ENCODE measurements at places on chromosomes 5 and 9.
A peak's percentile ranks its signal among the peaks of the same experiment; 100 is the strongest.

- DNase-seq: no peak
Observed at GRCh38 chr9:89774858-89775370, 170.1 kb downstream of the GADD45G start.

GRCh38 chr9:306907-307306 lies 92.2 kb downstream of the DOCK8 start:
- DNase-seq: peak; percentile 61

GRCh38 chr5:4319478-4320128 lies 724.0 kb downstream of the IRX1 start:
- DNase-seq: no peak

DNA sequence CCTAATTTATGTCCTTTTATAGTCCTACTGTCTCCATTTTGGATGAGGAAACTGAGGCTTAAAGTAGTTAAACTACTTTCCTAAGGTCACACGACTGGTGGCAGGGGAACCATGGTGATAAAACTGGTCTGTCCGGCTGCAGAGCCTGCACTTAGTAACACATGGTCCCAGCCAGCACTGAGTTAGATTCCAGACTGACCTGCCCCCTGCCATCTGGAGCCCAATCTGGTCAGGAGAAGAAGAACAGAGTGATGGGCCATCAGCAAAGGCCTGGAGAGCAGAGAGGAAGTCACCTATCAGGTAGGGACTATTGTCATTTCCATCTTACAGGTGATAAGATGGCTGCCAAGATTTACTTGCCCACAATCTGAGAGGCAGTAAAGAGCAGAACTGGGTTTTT lies 86.6 kb upstream of the SLC25A48 start:
- DNase-seq: no peak

DNA sequence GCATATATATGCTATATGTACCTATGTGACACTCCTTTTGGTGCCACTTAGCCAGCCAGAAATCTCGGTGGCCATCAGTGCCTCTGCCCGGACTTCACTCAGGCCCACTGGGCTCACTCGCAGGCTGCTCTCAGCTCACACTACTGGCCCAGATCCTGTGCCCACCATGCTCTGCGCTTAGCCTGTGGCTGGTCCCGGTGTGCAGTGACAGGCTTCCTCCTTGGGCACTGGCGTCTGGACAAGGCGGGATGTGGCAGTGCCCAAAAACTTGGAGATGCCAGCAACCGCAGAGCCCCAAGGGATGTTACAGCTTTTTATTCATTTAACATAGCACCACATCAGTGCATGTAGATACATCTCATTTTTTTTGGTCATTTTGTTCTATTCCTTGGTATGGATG lies 77.4 kb downstream of the NREP start:
- DNase-seq: no peak

GRCh38 chr5:56910210-56910965 lies 992 bp downstream of the SETD9 start:
- DNase-seq: peak; percentile 69

DNA sequence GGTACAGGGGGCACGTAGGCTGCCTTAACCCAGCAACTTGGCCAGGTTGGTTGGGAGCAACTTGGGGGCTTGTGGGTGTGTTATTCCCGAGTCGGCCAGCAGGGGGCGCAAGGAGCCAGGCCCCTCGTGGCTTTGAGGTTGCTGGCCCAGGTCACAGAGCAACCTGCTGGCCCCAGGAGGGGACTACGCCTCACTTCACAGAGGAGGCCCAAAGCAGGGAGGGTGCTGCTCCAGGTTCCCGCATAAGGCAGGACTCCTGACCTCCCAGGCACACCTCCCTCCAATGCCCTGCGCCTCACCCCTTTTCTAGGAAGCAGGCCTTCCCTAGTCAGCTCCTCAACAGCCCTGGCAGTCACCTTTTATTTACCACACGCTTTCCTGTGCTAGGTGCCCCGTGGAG lies 18.1 kb downstream of the KYAT1 start:
- peak; percentile 63 for DNase-seq

GRCh38 chr9:110224583-110224982 lies 16.6 kb upstream of the C9orf152 start:
- DNase-seq: no peak

- no peak for DNase-seq
Observed at GRCh38 chr9:114206221-114206789, 51.0 kb downstream of the COL27A1 start.

- no peak for DNase-seq
Observed at GRCh38 chr9:71472400-71472799, 295.9 kb downstream of the CEMIP2 start.

- DNase-seq: no peak
Observed at GRCh38 chr5:115458416-115458815, 86.2 kb downstream of the FEM1C start.

DNA sequence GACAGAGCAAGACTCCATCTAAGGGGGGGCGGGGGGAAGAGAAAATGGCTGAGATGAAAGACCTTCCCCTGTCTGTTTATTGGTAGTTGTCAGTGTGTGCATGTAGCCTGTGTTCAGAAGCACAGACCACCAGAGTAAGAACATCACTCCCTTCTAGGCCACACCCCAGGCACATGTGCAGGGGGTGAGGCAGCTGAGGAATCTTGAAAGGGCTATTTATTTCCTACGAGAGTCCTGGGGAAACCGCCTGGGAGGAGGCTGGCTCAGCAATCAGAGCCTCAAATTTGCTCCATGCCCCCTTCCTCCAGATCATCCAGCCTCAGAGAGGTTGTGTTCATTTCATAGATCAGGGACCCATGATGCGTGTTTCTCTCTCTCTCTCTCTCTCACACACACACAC lies 7.1 kb downstream of the MYORG start:
- DNase-seq: no peak

DNA sequence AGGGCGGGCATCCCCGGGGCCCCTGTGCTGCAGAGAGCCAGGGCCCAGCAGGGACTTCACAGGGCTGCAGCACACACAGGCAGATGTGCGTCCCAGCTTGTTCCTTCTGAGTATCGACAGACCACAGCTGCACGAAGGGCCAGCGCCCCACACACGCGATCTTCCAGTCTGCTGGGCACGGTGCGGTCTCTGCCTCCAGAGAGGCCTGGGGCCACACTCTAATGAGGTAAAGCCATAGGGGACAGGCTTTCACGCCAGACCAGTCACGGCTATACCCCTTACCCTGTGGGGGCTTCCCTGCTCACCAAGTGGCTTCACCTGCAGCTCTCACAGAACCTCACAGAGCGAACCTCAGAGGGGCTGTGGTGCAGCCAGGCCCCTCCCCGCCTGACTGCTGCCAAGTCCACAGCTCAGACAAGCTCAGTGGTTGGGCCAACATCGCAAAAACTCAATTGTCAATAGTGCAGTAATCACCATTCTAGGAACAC lies 82.2 kb downstream of the SHB start:
- DNase-seq: no peak

DNA sequence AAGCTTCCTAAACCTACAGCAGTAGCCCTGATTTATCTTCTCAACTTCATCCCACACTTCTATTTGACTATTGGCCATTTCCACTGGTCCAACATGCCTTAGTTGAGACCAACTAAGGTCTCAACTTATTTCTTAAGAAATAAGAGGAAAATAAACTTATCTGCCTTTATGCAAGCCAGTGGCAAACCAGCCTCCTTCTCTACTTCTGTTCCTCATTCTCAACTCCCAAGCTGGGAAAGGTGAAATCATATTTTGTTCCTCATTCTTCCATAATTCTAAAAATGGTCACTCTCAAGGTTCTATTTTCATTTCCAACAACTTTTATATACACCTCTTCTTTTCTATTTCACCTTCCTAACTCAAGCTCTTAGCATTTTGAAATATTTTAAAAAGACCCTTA lies 149.6 kb upstream of the C9orf72 start:
- DNase-seq: no peak

DNA sequence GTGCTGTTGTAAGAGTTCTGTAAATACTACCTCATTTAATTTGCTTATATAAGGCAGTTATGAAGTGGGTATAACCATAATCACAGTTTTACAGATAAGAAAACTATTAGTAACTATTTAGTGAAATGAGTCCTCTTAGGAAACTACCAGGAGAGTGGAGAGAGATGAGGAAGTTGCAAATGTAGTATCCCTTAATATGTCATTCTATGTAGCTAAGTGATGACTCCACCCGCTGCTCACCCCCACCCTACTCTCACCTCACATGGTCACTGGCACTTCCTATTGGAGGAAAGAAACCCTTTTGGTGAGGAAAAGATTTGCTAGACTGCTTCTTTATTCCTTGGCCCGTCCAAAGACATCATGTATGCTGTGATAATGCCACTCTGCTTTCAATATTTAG lies 241.8 kb upstream of the SLC24A2 start:
- DNase-seq: no peak

DNA sequence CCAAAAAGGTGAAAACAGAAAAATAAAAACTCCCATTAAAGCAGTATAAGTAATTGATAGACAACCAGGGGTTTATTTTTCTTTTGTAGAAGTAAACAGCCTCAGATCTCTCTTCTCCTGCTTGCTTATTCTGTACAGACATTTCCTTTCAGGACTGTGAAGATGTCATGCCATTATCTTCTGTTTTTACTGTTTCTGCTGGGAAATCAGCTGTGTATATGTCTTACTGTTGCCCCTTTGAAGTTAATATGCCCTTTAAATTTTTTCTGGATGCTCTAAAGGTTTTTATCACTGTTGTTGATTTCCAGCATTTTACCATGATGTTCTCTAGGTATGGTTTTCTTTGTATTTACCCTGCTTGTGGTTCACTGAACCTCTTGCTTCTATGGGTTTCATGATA lies 199.5 kb downstream of the NXNL2 start:
- no peak for DNase-seq

DNA sequence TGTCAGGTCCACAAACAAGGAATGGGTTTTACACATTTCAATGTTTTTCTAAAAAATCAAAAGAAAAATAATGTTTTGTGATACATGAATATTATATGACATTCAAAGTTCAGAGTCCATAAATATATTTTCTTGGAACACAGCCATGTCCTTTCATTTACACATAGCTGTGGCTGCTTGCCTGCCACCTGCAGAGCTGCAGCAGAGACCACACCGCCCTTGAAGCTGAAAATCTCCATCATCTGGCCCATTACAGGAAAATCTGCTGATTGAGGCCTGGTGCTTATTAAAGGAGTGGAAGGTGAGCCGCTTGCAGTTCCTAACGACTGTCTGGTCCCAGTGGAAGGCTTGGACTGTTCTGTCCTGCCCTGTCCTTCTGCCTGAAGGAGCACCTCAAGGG lies 232.6 kb upstream of the ADAMTS16 start:
- no peak for DNase-seq

DNA sequence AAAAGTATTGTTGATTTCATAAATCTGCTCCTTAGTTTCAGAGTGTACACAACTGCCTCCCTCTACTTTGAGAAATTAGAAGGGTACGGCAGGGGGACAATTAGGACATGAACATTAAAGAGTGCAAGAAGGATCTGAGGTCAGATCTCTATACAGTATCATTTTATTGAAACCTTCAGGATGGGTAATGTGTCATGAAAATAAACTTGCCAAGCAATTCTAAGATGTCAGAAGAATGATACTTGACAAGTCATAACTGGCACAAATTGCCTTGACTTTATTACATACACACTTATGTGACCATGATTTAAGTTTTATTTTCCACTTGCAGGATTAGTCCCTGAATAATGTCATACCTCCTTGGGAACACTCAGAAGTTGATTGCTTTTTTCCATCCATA lies 92.8 kb downstream of the PLPP1 start:
- no peak for DNase-seq

DNA sequence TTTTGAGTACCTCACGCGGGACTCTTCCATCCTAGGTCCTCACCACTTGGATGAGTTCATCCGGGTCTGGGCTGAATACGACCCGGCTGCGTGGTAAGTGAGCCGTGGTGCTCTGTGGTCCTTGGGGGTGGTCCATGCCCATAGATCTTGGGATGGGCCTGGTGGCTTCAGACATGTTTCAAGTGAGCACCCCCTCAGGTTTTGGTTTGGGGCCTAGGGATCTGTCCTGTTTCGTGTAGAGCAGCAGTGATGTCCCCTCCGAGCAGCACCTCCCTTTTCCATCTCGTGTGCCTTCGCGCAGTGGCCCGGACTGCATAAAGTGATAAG lies 218.9 kb downstream of the CACNA1B start:
- DNase-seq: no peak

DNA sequence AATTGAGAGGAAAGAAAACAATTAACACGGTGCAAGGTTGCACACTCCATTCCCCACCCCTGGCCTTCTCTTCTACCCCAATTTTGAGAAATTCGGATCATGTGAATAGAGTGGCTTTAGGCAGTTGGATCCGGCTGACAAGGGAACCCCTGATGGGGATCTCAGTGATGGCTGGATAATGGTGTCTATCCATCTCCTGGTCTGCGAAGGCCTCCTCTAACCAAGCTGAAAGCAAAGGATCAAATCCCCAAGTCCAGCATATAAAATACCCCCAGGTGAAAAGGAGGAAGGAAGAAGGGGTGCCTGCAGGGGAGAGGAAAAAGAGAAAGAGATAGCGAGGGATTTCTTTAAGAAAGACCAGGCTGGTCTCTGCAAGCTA lies 16.0 kb downstream of the NR2F1 start:
- no peak for DNase-seq

DNA sequence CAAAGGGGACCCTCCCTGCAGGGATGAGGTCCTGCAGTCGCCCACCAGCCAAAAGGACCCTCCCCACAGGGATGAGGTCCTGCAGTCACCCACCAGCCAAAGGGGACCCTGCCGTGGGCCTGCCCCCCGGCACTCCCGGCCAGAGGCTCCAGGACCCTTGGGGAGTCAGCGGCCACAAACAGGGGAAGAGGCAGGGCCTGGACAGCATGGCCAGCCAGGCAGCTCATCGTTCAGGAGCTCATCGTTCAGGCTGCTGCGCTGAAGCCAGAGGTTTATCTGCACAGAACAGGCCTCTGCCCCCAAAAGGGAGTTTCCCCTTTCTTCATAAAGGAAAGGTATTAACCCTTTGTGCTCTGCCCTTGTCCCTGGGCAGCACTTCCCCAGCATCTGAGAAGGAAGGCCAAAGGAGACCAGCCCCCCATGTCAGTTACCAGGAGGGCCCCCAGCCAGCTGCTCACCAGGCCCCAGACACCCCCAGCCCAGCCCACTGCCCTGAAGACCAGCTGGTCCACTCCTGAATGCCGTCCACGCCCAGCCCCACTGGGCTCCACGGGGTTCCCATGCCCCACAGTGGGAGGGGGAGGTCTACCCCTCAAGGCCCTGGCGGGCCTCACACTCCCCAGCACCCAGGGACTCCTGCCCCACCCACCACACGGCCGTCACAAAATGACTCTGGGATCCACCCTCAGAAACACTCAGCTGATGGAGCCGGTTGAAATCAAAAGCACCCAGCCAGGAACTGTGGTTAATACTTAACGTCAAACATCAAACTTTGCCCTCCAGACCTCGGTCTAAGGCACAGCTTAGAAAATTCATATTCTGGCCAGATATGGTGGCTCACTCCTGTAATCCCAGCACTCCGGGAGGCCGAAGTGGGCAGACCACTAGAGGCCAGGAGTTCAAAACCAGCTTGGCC lies 6.3 kb downstream of the SLC12A7 start:
- DNase-seq: peak; percentile 23

DNA sequence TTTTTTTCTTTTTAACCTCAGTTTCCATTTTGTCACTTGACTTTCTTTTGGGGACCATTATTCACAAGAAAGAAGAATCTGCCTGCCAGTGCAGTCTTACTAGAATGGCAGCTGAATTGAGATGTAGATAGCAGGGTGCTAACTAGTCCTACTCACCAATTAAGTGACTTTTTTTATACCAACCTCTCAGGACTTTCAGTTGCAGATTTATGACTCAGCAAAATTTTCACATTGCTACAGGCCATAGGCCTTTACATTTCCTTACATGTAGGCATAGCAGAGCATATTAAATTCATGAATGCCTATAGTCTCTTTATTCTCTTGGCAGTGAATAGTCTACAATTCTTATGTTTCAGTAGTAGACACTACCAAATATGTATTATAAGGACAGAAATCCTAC lies 54.0 kb upstream of the FKTN start:
- no peak for DNase-seq

- DNase-seq: no peak
Observed at GRCh38 chr5:131957721-131958441, 12.4 kb upstream of the MEIKIN start.

Data from CD14-positive monocyte (primary cell).